RPMI7951 (cell line): ENCODE measurements at places on chromosomes 2 and 18. TPM values are rescaled to one million over a fixed set of nuclear protein-coding genes. Genes with fewer than 3 reads are reported as not detected.

GRCh38 chr2:120034621-120035020 is 21.7 kb downstream of the EPB41L5 start:
- DNase-seq: no peak

NAT8 gene
- not detected in 2 replicates for total RNA-seq

- DNase-seq: no peak
Observed at GRCh38 chr18:40904295-40904694, 1050.7 kb upstream of the PIK3C3 start.

DNA sequence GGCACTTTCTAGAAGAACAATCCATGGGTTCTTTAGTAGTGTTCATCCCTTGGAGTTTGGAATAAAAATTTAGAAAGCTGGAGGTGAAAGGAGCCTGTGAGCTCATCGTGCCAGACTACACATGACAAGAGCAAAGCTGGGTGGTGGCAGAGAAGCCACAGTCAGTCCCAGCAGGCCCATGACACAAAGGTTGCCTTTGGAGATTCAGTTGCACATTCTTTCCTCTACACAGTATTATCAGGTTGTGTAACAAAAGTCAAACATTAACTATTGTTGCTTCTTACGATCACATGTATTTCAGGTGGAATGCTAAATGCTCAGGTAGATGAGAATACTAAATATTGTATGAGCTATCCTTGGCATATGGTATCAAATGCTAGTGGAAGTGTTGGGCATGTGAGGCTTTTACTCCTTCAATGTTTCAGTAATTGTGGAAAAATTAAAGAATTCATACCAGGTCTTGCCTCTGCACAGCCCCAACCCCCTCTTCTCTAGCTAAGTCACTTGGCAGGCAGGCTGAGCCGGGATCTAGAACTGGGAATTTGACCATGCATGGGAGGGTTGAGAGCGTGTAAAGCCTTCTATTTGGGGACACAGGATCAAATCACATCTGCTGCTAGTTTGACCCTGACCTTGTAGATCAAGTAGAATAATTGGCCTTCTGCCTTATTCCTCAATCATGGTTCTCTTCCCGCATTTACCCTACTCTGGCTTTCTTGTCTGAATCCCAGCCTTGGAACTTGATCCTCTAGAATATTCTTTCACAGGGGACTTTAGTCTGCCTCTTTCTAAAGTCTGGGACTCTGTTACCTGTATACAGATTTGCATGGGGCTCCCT is 230.9 kb downstream of the GCA start:
- DNase-seq: no peak

DLX1 gene
- total RNA-seq: 7.8 and 8.8 TPM in 2 replicates
